ENCODE measurements at places on chromosomes 2 and 18.

- no peak for DNase-seq
Measured at GRCh38 chr2:203534621-203535077, 452 bp downstream of the RAPH1 start.

- DNase-seq = peak; percentile 10
Measured at GRCh38 chr18:75161256-75162028, 47.5 kb downstream of the PTGR3 start.

DNA sequence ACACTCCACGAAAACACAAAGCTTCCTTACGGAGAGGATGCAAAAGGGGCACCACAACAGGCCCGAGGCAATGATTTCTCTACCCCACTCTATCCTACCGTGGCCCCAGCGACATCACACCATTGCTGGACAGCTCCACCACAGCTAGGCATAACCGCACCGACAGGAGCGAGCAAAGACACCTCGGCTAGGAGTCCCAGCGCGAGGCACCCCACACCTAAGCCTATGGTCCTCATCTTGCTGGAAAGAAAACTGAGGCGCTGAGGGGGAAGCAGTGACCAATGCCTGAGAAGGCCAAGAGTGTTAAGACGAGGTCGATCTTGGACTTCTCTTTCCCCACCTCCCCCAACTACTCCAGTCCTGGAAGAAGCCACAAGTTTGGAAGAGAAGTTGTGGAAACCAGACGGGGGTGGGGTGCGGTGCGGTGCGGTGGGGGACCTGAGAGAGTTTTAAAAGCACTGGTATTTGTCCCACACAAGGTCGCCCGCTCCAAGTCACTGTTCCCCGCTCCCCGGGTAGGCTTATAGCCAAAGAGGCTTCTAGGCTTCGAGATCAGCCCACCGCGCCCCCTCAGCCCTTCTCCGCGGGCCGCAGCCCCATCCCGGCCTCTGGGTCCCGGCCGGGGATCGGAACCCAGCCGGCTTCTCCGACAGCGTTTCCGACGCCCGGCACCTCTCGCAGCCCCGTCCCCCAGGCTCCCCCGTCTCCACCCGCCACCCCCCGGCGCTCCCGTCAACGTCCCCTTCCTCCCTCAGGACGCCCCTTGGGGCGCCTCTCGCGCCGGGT lies 766 bp downstream of the PDE6D start:
- no peak for DNase-seq

- no peak for DNase-seq
Measured at GRCh38 chr2:237556773-237557632, 9.4 kb upstream of the PRLH start.

DNA sequence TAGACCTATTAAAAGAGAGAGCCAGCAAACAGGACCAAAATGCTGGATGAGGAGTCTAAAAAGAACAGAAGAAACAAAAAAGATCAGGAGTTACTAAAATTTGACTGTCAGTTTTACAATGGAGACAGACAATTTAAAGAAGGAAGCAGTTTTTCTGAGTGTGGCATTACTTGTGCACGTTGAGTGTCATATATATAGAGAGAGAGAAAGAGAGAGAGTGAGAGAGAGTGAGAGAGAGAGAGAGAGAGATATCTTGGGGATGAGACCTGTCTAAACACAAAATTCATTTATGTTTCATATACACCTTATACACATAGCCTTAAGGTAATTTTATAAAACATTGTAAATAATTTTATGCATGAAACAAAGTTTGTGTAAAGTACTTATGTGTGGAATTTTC lies 2.1 kb upstream of the GALNT3 start:
- DNase-seq = no peak

- no peak for DNase-seq
Measured at GRCh38 chr2:177322801-177323261, 58.3 kb upstream of the NFE2L2 start.

GRCh38 chr2:47737-48136 lies 1.4 kb upstream of the FAM110C start:
- DNase-seq = no peak

GRCh38 chr2:10319892-10320574 lies 17.3 kb downstream of the HPCAL1 start:
- no peak for DNase-seq

DNA sequence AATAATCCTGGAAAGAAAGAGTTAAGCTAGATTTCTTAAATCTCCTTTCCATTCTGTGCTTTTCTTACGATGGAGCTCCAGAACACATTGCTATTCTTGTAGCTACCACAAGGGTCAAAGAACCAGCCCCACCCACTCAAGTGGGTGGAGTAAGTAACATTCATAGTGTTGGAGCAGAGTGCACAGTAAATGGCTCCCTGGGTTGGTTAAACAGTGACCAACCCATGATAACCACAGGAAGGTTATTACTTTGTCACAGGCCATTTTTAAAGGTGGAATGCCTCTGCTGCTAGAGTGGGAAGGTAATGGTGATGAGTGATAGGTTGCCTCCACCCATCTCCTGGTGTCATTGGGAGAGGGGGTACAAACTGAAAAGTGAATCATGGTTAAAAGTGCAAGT lies 13.9 kb downstream of the ARPC2 start:
- no peak for DNase-seq

DNA sequence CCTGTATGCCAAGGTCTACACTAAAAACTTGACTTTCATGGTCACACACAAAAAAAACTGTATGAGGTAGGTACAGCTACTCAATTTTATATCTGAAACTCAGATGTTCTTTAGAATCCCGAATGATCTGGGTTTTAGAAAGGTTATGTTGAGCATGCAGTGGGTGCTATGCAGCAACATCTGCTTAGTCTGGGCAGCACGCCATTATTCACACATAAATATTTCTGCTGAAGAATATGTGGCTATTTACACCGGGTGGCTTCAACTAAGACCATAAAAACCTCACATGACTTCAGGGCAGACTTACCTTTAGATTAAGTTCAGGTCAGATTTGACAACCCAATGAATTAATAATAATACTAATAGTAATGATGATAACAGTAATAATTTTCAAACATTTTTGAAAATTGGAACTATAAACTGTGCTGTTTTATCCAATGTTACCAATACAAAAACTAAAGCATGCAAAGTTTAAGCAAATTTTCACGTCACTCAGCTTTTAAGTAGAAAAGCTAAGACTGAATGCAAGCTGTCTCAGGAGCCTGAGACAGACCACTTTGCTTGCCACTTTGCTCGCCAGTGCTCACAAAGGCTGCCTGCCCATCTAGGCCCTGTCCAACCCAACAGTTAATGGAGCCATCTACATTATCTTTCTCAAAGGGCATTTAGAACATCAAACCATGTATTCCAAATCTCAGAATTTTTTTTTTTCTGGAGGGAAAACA lies 292.0 kb downstream of the CNTNAP5 start:
- no peak for DNase-seq

- no peak for DNase-seq
Measured at GRCh38 chr18:65788373-65788772, 37.6 kb downstream of the CDH7 start.

DNA sequence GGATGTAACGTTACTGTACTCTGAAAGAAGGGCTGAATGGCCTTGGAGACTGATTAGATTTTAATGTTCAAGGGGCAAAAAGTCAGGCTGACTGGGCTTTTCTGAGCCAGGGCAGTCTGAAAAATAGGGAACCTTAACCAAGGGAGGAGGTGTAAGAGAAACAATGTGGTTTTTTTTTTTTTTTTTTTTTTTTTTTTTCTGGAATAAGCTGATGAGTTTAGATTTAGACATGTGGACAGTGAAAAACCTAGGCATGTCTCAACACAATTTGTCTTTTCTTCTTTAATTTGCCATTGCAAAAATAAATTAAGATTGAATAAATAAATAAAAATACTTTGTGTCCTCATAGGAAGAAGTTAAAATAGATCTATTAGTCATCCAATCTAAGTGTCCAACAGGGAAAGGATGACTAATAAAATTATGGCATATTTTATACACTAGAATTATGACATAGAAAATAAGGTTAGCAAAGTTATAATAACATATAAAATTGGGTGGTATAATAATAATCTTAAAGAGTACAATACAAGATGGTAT lies 237.6 kb upstream of the TRIB2 start:
- DNase-seq = no peak

- DNase-seq = no peak
Measured at GRCh38 chr2:191045141-191045540, 31.2 kb upstream of the STAT1 start.

DNA sequence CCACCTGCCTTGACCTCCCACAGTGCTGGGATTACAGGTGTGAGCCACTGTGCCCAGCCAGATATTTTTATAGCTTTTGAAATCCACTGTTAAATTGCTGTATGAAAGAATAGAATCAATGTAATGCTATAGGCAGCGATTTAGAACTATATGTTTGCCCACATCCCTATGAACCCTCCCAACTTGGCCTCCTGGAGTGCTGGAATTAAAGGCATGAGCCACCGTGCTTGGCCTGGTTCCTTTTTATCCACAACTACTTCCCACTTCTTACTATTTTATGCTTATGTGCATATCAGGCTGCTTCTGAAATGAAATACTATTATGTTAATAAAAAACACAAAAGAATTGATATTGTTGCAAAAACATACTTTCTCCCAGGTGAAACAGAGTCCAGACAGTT lies 11.6 kb upstream of the PTPN2 start:
- no peak for DNase-seq

Data from AG09319 (cell line).